Stimulated activated CD4-positive, alpha-beta T cell treated with anti-CD3 and anti-CD28 coated beads, Interleukin-1b, Interleukin-23, amount 100 ng/mL, for 1 hour (primary cell): ENCODE measurements at places on chromosomes 16 and 17.

- no peak for DNase-seq
These were observed 7.6 kb downstream of the HDAC5 start for GRCh38 chr17:44115585-44116415.

- DNase-seq = no peak
These were observed 482.8 kb downstream of the SOX9 start for GRCh38 chr17:72603420-72604242.

DNA sequence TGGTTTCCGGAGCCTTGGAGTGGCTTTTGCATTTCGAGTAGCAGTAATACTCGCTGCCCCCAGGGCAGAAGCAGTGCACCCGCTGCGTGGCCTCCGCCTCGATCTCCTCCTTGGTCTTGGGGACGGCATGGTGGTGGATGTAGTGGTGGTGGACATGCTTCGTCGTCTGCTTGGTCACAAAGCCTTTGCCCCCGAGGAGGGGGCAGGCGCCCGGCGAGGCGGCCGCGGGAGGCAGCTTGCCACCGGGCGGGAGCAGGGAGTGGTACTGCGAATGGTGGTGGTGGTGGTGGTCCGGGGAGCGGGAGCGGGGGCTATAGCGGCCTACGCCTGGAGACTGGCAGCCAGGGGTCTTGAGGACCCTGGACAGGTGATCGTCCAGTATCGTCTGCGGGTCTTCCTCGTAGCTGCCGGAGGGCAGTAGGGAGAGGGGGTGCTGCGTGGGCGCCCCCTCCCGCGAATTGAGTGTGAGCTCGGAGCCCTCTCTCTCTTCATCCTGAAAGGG, 24.1 kb downstream of the AXIN2 start:
- DNase-seq = no peak

- DNase-seq = no peak
These were observed 8.3 kb downstream of the MYH10 start for GRCh38 chr17:8622191-8622590.

DNA sequence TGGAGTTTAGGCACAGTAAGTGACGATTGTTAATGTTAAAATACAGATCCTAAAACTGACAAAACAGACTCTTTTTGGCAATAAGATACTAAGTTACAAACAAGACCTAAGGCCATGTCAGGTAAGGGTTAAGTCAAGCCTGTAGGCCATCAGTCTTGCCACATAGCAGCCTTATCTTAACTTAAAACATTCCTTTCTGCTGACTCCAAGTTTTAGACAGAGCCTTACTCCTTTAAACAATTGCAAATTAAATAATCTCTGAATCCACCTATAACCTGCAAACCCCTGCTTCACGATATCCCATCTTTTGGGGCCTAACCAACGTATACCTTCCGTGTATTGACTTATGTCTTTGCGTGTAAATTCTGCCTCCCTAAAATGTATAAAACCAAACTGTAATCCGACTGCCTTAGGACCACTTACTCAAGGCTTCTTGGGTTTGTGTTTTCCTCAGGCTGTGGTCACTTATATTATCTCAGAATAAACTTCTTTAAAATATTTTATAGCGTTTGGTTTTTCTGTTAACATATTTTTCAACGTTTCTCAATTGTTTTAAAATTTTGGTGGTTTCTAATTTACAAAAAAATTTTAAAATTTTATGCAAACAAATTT, 64.4 kb downstream of the EFCAB5 start:
- no peak for DNase-seq

DNA sequence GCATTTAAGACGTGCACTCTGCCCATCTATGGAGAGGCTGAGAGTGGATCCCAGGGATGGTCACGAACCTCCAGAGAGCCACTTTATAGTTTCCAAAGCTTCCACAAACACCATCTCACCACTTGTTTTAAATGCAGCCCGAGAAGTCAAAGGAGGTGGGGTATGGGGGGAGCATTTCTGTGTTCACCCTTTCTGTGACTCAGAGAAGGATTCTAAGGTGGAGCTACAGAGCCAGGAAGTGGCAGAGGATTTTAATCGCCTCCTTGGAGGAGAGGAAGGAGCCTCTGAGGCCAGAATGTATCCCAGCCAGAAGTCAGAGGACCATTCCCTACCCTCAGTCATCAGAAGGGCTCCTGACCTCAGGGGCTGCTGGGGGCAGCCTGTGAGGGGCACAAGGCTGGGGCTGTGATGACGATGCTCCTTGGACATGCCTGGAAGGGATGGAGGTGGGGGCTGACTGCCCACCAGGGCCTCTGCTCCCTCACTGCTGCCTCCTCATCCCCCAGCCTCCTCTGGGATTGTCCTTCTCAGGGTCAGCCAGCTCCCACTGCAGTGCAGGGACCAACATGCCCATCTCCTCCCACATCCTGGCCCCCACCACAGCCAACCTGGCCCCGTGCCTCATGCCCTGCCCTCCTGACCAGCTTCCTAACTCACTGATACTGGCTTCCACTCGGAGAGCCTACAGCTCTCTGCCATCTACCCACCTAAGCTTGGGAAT, 2.8 kb downstream of the XYLT2 start:
- DNase-seq = no peak

GRCh38 chr16:27325736-27326135, 12.0 kb downstream of the IL4R start:
- no peak for DNase-seq

DNA sequence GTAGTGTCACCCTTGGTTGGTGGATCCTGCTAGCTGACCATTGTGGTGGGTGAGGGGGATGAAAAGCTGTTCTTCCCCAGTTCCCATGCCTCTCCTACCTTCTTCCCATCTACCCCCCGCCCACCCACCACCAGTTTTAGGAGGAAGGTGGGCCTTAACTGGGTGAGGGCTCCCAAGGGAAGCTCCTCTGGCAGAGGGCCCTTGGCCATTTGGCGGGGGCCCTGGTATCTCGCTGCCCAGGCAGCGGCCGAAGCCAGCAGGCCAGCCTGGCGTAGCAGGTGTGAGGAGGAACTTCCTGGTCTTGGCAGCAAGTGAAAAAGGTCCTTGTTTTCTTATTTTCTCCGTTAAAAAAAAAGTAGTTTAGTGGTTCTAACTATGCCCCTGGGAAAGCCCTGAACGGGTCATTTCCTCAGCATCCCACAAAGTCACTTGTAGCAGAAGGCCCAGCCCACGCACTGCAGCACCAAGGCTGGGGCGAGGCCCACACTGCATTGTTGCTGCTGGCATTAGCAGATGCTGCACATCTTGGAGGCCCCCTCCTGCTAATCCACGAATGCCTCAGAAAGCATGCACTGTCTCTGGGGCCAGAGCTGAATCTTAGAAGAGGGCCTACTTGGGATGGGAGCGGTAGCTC, 72.5 kb downstream of the MPRIP start:
- DNase-seq = no peak

- no peak for DNase-seq
These were observed 25.2 kb downstream of the CNGB1 start for GRCh38 chr16:57945740-57946138.

DNA sequence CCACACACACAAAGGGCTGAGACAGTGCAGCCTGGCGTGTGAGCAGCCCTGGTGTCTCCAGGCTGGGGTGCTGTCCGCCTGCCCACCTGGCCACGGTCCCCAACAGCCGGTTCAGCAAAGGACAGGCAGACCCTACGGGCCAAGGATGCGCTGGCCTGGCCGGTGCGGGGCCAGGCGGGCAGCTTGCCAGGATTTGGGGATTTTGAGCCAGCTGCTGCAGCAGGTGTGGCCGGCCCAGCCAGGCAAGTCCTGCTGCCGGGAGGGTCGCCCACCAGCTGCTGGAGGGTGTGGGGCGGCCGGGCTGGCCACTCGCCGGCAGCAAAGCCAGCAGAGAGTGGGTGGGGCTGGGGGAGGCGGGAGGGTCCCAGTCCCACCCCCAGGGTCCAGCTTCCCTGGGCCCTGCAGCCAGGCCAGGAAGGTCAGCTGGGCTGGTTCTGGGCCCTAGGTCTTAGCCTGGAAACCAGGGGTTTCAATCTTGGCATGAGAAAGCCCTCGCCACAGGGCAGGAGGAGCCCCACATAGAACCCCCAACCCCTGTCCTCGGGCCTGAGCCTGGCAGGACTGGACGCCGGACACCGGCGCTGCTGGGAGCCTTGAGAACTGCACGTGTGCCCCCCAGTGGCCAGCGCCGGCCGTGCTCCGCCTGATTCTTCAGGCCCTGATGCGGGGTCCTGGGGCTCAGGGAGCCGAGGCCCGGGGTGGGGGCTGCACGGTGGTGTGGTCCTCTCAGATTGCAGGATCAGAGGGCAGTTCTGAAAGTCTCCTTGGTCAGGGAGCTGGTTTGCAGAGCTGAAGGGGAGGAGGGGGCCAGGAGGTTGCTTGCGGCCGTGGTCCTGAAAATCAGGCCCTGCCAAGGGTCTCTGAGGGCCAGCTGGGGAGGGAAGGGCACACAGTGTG, 17.6 kb upstream of the SSTR5 start:
- DNase-seq = no peak

GRCh38 chr17:82782657-82783207, 30.9 kb downstream of the TBCD start:
- DNase-seq = no peak

GRCh38 chr17:70185285-70185684, 16.0 kb downstream of the KCNJ2 start:
- no peak for DNase-seq

DNA sequence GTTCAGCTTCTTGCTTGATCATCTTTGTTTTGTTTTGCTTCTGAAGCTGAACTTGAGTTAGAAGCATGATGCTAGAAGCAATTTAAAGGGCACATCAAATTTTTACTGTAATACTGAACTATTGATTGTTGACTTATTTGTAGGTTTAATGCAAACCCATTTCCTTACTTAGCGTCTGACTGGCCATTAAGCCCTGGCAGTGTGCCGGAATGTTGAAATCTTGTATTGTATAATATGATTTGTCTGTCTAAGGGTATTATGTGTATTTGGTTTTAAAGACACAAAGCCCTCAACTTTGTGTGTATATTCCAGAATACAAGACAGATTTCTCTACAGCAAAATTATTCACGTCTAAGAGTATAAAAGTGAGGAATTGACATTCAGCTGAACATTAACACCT, 39.7 kb downstream of the NUP93 start:
- no peak for DNase-seq

GRCh38 chr17:79830763-79831264, 8.4 kb downstream of the CBX4 start:
- DNase-seq = no peak

DNA sequence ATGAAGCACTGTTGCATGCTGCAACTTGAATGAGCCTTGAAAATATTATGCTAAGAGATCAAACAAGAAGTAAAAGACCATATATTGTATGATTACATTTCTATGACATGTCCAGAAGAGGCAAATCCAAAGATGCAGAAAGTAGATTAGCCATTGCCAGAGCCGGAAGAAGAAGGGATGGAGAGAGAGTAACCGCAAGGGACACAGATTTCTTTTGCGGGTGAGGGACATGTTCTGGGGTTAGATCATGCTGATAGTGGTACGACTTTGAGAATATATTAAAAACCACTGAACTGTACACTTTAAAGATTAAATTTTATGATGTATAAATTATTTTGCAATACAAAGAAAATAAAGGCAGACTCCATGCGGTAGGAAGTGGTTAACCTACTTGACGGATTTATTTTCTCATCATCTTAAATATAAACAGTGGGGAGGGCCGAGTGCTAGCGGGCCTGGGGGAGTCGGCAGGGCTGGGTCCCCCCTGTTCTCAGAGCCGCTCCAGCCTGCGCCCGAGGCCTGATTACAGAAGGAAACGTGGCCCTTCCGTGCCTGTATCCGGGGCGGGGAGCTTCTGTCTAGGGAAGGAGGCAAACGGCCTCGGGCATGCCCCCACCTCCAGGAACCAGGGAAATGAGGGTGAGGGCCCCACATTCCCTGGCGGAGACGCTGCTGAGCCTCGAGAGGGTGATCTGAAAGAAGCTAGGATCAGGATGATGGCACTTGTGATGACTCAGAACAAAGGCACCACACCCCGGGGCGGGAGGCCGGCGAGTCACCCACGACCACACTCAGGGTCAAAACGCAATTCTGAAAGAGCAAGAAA, 48.0 kb downstream of the SHCBP1 start:
- no peak for DNase-seq

DNA sequence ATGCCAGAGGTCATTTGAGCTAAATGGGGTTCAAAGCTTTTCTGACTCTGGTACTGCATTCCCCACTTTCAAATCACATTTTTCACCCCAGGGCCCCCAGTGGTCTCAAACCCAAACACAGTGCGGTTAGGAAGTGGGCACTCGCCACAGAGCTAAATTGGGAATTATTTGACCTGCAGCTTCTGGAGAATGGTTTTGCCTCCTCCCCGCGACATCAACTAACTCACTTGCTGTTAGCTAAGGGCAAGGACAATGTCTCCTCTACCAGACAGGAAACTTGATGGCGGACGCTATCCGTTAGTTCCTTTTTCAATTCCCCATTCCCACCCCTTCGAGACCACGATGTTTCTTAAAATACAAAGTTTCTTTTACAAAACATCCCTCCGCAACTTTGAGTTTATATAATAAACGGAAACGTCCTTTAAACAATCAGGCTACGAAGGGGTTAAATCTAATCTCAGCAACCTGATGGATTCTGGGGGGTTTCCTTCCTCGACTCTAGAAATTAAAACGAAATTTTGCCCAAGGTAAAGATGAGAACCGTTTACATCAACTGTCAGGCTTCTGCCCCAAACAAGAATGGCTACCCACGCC, 500 bp upstream of the KAT7 start:
- no peak for DNase-seq

DNA sequence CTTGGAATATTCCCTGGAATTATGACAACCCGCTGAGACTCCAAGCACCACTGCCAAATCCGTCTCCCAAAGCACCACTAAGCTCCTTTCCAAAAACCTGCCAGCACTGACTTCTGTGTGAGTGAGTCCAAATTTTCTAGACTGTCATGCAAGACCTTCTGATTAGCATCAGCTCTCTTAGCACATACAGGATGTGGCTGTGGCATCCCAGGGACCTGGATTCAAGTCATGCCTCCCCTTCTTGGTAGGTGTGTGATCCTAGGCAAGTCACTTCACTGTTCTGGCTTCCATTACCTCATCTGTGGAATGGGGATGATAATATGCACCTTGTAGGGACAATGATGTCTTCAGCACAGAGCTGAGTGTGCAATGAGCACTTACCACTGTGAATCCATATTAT, 38.3 kb upstream of the USP7 start:
- no peak for DNase-seq

DNA sequence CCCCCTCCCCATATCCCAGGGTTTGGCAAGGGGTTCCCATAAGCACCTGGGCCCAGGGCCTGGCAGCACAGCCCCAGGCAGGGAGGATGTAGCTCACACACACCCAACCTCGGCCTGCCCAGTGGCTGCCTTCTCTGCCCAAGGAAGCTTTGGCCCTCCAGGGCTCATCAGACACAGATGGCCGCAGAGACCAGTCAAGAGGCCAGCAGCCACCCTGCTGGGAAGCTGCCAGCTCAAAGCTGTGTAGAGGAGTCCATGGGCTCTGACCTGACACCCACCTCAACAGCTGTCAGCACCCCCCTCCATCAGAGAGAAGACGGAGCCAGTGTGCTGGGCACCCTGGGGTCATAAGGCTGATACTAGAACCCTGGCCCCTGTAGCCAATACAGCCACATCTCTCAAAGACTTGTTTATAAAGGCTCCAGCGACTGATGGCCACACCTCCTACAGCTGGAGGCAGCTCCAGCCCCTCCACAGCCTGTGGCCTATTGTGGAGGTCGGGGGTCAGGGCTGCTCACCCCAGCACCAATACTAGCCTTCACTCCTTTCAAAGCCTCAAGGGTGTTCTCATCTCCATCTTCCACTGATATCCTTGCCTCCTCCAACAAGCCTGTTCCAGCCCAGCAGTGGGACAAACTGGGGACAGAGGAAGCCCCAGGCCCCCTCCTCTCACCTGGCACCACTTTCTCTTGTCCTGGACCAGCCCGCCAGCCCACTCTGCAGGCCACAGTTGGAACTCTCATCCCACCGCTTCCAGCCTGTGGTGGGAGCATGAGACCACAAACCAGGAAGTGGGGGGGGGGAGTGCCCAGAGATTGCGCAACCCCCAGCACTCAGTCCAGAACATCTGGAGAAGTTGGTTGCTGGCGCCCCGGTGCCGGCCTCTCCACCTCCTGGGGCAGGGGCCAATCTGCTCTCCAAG, 2.2 kb upstream of the MPG start:
- DNase-seq = no peak
